Stimulated activated CD4-positive, alpha-beta T cell treated with anti-CD3 and anti-CD28 coated beads, Interleukin-15, amount 100 ng/mL, for 48 hours (primary cell): ENCODE measurements at places on chromosomes 7 and 10.

GRCh38 chr10:102429468-102429867 lies 2.9 kb downstream of the CUEDC2 start:
- no peak for DNase-seq

- no peak for DNase-seq
Observed at GRCh38 chr7:6554848-6555247, 3.6 kb upstream of the GRID2IP start.

DNA sequence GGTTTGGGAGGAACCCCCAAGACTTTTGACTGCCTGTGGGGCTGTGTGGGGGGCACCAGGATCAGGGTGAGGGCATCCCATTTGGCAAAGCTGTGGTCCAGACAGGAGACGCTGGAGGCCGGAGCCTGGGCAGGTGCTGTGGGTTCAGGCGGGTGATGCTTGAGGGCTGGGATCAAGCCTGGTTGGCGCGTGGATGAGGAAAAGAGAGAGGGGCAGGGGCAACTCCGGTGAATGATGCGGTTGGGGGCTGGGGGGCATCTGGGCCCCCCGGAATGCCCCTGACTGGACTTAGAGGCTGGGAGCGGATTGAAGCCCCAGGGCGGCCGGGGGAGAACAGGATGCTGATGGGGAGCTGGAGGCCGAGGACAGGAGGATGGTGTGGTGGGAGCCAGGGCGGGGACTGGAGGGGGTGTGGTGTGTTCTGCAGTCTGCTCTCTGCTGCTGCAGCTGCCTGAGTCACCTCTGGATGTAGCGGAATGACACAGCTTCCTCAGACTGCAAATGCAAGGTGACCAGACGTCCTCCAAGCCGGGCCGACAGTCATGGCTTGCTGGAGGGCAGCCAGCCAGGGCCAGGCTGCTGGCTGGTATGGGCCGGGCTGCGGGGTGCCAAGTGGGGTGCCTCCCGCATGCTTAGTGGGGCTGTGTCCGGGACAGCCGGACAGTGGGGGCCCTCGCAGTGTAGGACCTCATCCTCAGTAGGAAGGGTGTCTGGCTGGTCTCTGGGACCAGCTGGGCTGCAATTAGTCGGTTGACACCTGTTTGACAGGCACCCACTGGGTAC lies 3.2 kb downstream of the MAFK start:
- no peak for DNase-seq

GRCh38 chr10:26655746-26656145 lies 41.8 kb upstream of the PDSS1 start:
- no peak for DNase-seq

DNA sequence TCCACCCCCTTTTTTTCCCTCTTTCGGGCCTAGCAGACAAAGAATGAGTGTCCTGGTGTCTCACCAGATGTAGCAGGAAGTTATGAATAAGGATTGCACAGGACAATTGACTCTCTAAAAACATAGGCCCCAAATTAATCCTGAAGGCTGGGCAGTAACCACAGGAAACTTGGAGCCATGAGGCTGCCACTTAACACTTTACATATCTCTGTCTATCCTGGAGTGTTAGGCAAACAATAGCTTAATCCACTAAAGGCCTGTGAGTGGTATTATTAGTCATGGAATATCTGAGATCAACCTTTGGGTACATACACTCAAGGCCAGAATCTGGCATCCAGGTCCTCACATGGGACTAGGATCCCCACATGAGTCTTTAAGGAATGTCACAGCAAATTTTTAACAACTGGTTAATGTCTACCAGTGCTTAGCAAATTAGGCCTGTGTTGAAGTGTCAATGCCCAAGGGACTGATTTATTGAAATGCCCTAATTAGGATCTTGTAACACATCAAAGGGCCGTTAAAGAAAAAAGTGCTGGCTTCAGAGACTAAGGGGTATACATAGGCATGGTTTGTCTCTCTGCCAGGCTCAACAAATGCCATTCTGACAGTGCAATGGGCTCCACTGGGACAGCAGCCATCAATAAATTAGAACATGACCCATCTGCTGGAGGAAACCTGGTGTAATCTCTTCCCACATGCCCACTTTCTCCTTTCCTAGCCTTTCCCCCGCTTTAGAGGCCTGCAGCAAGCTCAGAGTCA lies 196.7 kb upstream of the TBX20 start:
- no peak for DNase-seq

DNA sequence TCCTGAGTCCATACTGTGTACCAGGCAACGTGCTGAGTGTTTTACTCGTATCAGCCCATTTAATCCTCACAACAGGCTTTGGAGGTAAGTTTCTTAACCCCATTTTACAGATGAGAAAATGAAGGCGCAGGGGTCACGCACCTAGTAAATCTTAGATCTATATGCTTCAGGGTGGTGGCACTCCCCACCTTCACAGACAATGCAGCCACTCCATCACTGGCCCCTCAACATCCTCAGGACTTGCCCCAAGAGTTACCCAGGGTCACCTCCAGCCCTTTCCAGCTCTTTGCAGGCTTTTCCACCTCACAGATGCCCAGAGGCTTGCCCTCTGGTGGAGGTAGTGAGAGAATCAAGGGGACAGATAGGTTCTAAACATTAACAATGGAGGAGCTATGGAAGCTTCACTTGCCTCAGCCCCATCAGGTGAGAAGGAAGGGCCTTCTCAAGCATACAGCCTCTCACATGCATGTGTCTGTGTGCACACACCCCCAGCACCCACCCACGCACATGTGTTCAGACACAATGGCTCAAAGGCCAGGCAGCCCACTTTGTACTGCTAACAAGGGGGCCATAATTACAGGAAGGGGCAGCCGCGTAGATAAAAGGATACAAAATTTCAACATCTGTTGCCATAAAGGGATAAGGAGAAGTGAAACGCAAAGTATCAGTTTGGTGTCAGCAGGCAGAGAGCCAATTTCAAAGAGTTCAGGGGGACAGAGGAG lies 29.1 kb downstream of the DPCD start:
- DNase-seq = no peak

GRCh38 chr10:130326954-130327353 lies 190.8 kb downstream of the GLRX3 start:
- DNase-seq = no peak

GRCh38 chr10:20089879-20090278 lies 273.6 kb downstream of the PLXDC2 start:
- DNase-seq = no peak

DNA sequence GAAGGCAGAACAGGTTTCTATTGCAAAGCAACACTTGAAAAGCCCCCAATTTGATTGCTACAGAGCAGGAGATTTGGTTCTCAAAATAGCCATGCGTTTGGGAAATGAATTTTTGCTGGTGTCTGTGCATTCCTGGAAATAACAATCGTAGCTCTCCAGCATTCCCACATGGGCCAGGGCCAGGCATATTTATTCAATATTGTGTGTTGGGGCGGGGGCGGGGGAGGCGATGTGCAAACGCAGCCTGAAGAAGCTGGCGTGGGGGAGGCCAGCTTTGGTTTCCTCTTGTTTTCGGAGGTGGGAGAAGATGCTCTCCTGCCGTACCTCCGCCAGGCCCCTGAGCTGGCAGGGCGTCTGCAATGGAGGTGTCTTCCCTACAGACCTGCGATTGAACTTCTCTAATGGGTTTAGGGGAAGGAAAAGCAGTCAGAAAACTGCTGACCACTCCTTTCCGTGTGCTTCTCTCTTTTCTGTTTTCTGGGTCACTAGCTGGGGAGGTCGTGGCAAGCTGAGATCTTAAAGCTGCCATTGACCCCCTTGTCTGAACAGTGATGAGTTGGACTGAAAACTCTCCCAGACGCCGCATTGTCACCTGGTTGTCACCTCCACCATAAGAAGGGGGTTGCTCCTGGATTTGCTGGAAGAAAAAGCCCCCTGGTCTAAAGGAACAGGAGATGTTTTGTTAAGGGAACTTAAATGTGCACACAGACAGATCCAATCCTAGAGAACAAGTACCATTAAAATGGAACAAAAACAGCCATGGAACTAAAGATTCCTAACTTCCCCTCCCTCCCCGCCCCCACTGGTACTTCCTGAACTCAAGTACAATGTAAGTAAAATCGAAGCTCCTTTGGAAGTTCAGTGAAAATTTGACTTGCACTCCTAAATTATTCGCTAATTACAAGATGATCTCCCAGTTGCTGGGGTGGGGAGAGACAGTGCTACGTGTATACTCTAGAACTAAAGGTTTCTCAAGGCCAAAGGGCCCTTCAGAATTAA lies 56.4 kb upstream of the HABP2 start:
- no peak for DNase-seq

DNA sequence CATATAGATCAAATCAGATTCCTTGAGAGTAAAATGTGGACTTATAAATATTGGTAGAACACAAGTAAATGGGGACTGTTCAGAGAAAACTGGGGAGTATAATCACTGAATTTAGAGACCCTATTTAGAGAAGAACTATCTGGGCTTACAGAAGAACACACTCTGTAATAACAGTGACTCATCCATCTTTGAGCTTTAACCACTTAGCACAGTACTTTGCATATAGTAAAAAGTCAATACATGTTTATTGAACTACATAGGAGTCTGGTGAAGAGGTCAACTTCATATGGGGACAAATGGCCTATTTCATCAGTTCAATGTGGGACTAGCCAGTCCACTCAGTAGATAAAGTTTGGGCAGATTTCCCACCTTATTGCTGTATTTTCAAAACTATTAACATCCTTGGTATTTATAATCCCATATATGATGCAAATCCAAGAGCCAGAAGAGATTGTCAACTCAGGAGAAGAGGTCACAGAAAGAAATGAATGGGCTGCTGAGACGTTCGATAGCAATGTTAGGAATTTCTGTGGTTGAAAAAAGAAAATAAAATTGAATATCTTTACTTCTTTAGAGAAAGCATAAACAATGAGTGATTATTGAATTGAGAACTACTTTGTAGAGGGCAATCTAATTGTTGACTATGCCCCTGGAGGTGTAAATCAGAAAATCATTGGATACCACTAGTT lies 119.3 kb upstream of the CACNA2D1 start:
- no peak for DNase-seq

DNA sequence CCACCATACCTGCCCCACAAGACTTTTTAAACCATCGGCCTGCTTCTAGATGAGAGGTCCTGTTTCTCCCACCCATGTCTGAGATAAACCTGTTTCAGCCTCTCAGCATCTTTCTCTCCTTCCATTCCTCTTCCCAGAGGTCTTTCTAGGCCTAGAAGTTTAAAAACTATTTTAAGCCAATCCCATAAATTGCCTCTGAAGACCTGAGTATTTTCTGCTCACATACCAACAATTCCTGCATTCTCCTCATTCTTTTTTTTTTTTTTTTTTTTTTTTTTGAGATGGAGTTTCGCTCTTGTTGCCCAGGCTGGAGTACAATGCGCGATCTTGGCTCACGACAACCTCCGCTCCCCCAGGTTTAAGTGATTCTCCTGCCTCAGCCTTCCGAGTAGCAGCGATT lies 262.9 kb upstream of the AUTS2 start:
- DNase-seq = no peak

DNA sequence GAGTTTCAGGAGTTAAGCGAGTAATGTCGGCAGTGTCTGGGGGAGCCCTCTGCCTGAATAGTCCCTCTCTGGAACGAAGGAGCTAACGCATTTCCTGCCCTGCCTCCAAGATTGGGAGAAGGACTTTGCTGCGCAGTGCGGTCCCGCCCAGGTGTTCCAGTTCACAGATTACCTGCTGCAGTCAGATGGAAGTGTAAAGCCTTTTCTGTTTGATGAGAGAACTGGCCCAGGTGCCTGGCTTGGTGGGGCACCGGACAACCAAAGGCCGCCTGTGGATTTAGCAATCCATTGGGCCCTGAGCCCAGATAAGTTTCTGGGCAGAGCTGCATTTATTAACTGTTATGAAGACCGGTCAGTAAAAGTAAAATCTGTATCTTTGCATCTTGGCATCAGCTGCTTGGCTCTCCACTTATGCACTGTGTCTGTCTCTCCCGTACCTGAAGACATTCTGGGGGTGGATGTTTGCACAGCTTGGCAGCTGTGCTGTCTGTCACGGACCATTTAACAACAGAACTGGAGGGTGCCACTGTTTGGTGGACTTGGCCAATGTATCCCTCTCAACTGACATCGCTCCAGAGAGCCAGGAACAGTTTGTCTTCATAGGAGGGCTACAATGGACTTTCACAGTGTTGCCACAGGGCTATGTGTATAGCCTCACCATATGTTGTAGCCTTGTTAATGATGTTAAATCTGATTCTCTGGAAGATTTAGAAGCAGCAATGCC lies 654.7 kb upstream of the ZWINT start:
- no peak for DNase-seq

DNA sequence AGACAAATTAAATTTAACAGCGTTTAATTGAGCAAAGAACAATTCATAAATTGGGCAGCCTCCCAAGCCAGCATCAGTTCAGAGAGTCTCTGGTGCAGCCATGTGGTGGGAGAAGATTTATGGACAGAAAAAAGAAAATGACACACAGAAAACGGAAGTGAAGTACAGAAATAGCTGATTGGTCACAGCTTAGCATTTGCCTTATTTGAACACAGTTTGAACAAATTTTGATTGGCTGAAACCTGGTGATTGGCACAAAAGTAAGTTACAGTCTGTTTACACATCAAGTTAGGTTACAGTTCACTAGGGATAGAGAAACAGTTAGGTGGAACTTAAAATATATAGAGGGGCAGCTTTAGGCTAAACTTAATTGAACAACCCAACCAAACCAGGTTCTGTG lies 720.1 kb downstream of the TYW1 start:
- DNase-seq = no peak

GRCh38 chr7:66430164-66430545 lies 198.5 kb upstream of the KCTD7 start:
- no peak for DNase-seq

GRCh38 chr10:662223-662605 lies 27.3 kb downstream of the DIP2C start:
- no peak for DNase-seq

DNA sequence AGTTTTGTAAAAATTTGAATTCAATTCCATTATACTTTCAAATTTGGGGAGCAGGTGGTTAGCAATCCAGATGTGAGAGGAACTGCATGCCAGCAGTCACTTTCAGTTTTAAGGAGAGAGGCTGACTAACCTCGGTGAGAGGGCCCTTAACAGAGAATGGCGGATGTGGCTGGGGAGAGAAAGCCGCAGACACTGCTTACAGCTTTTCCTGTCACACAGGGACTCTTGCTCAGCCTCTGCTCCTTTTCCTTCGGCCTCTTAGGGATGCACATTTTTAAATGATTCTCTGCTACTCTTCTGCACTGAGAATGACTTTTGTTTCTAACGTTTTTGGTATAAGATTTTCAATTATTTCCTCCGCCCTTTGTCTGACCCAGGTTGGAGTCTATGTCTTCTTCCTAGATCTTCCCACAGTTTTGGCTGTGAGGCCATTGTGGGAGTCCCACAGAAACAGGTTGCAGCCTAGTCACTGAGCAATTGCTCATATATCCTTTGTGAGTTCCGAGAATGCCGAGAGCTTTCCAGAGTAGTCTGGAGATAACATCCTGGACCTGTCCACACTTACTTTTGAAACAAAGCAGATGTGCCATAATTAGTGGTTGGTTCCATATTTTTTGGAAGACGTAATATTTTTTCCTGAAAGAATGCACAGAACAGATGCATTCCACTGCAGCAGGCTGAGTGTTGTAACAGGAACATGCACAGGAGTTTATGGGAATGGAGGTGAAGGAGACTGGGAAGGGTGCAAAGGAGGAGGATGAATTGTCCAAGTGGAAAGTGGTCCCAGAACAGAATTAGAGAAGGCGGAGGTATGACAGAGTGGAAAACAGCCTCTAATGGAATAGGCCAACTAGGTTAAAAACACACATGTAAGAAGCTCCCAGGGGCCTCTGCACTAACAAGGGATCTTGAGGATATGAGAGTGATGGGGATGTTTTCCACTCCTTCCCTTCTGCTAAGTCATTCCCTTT lies 168.0 kb upstream of the ZNF32 start:
- DNase-seq = peak; percentile 65
